ENCODE measurements at places on chromosomes 3 and 15. TPM values are rescaled to one million over a fixed set of nuclear protein-coding genes. Genes with fewer than 3 reads are reported as not detected.
A peak's percentile ranks its signal among the peaks of the same experiment; 100 is the strongest.

DNA sequence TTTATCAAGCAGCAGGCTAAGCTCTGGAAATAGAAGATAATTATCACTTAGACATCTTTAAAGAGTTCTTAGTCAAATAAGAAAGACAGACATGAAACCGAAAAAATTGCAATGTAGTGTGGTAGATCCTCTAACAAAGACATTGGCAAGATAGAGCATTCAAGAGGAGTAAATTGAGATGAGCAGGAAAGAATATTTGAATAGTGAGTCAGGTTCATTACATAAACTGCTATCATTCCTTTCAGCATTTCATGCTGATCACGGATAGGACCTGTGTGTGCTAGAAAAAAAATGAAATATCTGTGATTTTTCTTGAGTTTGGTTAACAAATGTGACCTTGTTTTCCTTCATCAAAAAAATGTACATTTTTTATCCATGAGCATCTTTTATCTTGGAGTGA lies 460.9 kb downstream of the OTOL1 start:
- DNase-seq: no peak

APBA2 gene
- total RNA-seq: 22.7 TPM

- no peak for DNase-seq
Observed at GRCh38 chr3:69445498-69445897, 59.6 kb upstream of the FRMD4B start.

GRCh38 chr15:77497942-77498361 lies 77.3 kb downstream of the HMG20A start:
- no peak for DNase-seq

GOLGA8S gene
- 0.13 TPM for total RNA-seq

DNA sequence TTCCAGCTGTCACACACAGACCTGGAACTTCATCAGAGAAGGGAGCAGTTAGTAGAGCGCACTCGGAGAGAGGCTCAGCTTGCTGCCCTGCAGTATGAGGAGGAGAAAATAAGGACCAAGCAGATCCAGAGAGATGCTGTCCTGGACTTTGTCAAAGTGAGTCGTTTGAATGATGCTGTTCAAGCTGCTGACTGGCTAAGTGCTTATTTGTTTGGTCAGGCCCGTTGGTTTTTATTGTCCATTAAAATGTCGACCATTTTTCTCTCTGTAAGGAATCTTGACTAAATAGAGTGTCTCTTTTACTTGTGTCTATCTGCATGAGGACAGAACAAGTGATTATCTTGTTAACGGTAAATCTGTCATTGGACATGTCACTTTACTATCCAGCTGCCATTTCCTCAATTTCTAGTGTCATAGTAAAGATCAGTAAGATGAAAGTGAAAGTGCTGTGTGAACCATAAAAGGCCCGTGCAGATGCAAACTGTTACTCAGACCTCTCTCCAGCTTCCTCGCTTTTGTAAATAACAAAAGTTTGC lies 56.9 kb downstream of the LRCH3 start:
- DNase-seq: peak; percentile 56

- no peak for DNase-seq
Observed at GRCh38 chr15:39238443-39238842, 342.4 kb upstream of the THBS1 start.

DNA sequence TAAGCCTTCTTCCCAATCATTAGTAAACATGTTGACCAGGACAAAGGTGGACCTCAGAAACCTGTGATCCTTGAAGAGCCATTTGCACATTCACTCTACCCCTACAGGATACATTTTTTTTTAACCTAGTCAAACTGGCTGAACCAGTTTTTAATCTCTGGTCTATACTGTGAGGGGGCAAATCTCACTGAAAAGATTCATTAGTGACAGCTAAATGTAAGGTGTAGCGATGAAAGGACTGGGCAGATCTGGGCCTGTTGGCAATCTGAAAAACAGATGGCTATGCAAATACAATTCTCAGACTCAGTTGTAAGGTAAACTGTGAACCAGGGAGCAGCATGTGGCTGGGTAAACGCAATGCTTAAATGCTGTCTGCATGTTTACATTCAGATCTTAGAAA lies 75.6 kb upstream of the SNTN start:
- no peak for DNase-seq

DNA sequence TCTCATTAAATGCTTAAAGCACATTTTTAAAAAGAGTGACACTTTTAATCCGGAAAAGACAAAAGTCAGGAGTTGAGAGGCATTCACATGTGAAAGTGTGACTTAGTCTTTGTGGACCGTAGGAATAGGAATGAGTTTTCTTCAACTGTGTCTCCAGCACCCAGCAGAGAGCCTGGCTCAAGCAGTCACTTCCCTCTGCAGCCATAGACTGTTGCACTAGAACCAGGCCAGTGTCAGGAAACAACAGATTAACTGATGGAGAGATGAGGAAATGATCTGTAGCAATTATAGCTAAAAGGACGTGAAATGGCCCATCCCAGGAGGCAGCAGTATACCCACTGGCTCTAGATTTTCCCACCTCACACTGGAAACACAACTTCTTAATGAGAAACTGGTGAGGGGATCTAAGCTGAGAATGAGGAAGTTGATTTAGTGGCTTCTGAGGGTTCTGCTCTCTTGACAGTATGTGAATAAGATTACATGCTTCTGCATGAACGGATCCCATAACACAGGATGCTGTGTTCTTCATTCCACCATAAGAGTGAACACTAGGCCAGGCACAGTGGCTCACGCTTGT lies 19.8 kb downstream of the CFAP92 start:
- DNase-seq: no peak

GRCh38 chr3:4478261-4478660 lies 11.2 kb upstream of the SUMF1 start:
- DNase-seq: peak; percentile 40

- DNase-seq: no peak
Observed at GRCh38 chr3:170766823-170767575, 103.0 kb downstream of the RPL22L1 start.

FBXL2 gene
- 9.8 TPM for total RNA-seq

GRCh38 chr3:141795276-141795675 lies 32.1 kb downstream of the GRK7 start:
- DNase-seq: no peak

DNA sequence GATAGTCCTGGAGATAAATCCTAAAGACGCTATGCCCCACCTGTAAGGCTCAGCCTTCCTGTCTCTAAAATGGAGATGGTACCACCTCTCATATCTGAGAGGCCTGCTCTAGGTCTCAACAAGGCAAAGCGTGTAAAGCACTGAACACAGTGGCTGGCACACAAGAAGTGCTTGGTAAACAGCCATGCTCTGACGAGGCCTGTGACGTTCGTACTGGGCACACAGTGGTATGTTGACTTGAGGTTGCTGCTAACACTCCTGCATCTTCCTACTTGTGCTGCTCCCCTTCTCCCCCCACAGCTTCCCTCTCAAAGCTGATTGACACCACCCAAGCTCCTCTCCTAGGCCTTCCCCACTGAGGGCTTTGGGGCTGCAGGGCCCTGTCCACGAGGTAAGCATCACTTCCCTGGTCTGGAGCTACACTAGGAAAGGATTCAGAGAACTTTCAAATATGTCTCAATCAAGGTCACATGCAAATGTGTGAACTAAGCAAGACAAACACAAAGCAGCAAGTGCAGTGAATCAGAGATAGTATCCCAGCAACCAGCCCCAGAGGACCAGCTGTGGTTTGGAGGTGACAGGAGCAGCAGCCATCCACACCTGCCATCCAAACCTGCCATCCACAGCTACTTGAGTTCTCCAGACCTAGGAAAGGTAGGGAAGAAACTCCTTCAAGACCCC lies 177.5 kb downstream of the STT3B start:
- DNase-seq: no peak

DCBLD2 gene
- 19.4 TPM for total RNA-seq

GRCh38 chr15:90593499-90594158 lies 63.9 kb downstream of the CRTC3 start:
- no peak for DNase-seq

DNA sequence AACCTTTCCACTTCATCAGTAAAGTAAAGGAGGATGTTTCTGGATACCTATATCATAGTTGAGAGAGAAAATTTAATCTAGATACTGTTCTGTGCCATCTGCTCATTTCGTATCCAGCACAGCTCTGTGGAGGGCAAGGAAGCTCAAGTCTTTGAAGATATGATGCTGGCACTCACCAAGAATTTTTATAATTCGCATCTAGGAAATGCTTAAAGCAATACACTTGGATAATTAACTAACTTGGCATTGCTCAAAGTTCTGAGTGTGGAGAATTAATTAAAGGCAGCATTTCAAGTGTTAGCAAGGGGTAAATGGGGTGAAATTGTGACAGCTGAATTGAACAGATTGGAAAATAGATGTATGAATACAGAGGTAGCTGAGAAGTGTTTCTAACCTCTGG lies 213.2 kb downstream of the KCNMB2 start:
- no peak for DNase-seq

FOXL2 gene
- total RNA-seq: not detected

- no peak for DNase-seq
Observed at GRCh38 chr3:146881966-146882760, 277.0 kb upstream of the PLSCR5 start.

- DNase-seq: no peak
Observed at GRCh38 chr3:134809427-134810051, 14.5 kb downstream of the EPHB1 start.

Measured in dermis microvascular lymphatic vessel endothelial cell (primary cell).